ENCODE measurements at places on chromosomes 2 and 18.

- DNase-seq, result no peak
Measured at GRCh38 chr2:40004336-40004735, 225.3 kb upstream of the THUMPD2 start.

- no peak for DNase-seq
Measured at GRCh38 chr2:105406221-105406620, 7.4 kb upstream of the FHL2 start.

DNA sequence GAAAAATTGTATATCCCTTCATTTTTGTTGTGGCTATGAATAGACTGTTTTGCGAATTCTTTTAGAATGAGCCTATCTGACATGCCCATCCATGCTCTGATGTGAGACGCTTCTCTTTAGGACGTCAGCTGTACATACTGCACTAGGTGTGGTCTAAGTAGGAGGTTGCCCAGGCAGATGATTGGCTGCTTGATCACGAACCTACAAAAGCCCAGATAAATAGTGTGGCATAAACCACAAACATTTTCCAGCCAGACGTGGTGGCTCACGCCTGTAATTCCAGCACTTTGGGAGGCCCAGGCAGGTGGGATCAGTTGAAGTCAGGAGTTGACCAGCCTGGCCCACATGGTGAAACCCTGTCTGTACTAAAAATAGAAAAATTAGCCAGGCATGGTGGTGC is 251.8 kb downstream of the AGAP1 start:
- no peak for DNase-seq

DNA sequence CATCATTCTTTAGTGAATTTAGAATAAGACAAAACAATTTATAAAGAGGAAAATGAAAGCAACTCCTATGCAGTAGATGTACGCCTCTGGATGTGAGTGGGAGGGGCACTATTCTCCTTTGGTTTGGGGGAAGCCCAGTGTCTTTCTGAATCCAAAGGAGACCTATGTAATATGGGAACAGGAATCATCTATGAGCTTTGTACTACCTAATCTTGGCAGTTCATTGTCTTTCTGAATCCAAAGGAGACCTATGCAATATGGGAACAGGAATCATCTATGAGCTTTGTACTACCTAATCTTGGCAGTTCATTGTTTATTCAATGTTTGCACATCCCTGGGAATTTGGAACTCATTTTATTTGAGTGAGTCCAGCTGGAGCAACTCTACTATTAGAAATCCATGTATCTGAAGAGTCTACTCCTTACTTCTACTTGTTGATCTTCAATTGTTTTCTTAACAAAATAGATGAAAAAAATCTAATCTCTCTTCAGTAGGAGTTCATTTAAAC is 401.1 kb upstream of the LRATD1 start:
- no peak for DNase-seq

DNA sequence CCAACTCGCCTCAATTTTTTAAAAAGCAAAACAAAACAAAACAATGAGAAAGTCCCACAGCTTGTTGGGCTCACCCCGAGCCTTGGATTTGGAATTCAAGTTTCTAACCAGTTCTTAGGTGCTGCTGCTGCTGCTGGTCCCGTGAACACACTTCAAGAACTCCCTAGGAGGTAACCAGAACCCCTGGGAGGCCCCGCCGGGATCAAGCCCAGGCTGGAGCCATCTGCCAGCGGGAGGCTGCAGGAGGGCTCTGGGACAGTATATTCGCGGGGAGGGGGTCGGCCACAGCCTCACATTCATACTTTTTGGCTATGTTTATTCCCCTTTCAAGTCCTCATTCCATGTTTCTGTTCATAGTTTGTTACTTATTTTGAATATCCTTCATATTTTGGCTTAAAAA is 223.4 kb downstream of the TFCP2L1 start:
- no peak for DNase-seq

GRCh38 chr2:64819774-64820688 is 166.3 kb upstream of the SERTAD2 start:
- no peak for DNase-seq

DNA sequence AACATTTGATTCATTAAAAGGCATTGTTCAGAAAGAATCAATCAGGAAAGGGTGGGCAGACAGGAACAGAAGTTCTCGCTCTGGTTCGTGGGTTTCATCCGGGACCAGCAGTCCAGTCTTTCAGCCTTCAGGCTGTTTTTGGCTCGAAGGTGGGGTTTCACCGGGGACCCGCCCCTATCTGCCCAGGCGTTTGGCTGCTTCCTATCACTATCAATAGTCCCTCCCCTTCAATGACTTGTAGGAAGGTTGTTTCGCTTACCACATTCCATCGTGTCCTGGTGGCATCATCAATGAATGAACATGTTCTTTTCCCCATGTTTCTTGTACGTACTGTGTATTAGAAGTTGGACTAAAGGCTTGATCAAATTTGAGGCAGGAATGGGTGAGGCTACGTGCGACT is 130.3 kb downstream of the NEDD4L start:
- no peak for DNase-seq

GRCh38 chr2:150548527-150548926 is 61.1 kb upstream of the RND3 start:
- DNase-seq, result no peak

All from HTR-8/SVneo (cell line).